ENCODE measurements at places on chromosomes 7 and 10.

DNA sequence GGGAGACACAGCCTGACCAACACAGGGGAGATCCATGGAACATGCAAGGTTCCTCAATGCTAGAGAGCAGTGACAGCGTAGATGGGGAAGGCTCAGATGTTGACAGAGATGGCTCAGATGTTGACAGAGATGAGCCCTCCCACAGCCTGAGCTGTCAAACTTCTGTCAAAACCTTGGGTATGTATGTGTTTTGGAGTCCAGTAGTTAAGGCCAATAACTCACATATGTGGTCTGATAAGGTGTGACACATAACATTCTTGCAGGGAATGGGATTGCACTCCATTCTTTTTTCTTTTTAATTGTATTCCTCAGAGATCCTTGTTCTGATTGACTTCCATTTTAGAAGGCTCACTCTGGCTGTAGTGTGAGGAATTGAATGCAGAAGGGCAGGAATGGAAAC lies 136.3 kb downstream of the C1GALT1 start:
- no peak for DNase-seq

DNA sequence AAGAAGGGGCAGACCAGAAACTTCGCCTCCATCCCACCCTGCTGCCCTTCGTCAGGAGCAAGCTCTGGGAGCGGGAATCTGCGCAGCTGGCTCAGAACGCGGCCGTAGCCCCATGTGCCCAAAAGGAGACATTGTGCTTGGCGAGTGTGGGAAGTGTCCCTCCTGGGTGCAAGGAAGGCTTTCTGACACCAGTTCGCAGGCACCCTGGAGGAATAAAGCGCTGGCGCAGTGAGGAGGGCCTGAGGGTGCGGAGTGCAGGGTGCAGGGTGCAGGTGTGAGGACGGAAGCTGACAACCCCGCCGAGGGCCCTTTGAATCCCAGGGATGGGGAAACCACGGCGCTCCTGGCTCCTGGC lies 811 bp downstream of the SLIT1 start:
- peak; percentile 63 for DNase-seq

DNA sequence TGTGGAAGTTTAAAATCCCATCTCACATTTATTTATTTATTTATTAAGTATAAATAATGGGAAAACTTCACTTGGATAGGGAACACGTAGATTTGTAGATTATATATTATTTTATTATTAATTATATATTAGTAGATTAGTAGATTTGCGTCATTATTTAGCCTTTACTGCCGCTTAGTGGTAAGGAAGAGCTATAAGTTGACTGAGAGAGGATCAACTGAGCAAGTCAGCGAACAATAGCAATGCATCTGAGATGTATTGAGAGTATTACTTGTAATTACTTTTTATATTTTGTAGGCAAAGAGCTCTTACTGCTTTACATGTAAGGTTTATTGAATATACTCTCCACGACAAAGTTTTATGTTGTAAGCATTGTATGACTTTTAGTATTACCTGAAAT lies 244.5 kb upstream of the ANKRD30A start:
- no peak for DNase-seq

DNA sequence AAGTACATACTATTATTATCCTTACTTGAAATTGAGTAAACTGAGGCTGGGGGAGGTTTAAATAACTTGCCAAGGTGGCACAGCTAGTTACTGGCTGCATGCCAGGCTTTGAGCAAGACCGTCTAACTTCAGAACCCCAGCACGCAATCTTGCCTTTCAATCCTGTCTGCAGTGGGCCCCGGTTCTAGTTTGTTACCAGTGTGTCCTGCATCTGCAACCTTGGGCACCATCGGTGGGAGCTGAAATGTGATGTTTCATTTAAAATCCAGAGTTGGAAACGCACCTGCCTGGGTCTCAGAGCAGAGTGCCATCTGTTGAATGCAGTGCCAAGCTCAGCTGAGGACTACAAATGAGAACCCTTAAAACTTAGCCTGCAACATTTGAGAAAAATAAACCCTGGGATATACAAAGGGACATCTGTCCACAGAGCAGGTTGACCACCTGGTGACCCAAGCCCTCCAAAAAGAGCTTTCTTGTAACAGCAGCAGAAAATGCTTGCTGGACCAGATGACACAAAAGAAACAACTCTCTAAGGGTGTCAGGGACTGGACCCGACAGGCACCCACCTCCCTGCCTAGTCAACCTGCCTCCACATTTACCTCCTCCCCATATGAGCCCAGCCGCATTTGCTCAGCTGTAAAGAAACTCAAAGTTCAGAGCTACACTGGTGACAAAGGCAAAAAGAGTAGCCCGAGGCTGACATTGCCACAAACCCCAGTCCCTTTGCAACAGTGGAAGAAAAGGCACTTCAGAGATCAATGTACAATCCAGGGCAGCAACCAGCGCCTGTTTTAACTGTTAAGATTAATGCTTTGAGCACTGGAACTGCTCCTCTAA lies 1.7 kb downstream of the SH3PXD2A start:
- DNase-seq = no peak

GRCh38 chr7:137306748-137307147 lies 36.8 kb downstream of the PTN start:
- DNase-seq = no peak

DNA sequence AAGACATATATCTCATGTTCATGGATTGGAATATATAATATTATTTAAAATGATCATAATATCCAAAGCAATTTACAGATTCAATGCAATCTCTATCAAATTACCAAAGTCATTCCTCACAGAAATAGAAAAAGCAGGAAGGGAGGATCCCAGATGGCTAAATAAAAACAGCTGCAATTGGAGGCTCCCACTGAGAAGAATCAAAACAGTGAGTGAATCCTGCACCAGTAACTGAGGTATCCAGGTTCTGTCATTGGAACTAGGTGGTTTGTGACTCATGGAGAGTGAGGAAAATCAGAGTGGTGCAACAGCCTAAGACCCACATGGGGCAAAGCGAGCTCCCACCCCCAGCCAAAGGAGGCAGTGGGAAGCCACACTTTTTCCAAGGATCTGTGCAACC lies 128.4 kb downstream of the MTERF1 start:
- no peak for DNase-seq

- DNase-seq = peak; percentile 82
These were observed 2.5 kb downstream of the LBX1 start for GRCh38 chr10:101226491-101227428.

DNA sequence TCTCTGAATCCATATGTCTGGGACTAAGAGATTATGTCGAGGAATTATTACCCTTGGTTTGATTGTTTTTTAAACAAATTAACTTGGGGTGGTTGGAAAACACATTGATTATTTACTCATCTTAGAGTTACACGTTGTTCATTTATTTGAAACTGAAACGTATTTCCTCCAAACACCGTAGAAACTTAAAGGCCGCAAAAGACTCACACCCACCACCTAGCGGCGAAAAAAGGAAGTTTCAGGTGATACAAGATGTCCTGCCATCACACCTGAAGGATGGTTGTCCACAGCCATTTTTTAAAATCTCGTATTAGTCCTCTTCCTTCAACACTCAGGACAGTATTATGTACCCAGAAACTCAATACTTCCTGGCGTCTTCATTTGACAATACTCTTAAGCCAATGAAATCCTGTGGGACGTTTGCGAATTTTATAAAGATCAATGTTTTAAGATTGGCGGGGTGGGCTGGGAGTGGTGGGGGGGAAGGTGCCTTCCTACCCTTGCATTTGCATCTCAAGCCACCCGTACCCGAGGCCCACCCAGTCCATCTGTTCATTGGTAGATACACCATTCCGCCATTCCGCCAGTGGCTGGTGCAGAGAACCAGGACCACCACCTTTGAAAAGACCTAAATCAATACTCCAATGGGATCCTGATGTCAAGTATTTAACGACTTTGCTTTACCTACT lies 1.4 kb upstream of the LCOR start:
- DNase-seq = peak; percentile 58
